ENCODE measurements at places on chromosomes 1 and 21. TPM values are rescaled to one million over a fixed set of nuclear protein-coding genes. Genes with fewer than 3 reads are reported as not detected.

GRCh38 chr1:182962554-182963115 is 9.7 kb upstream of the SHCBP1L start:
- H3K36me3 ChIP-seq, result no peaks in the 10 kb centered on the region
- H3K4me1 ChIP-seq, result peaks cover 3% of the 10 kb centered on the region
- H3K27ac ChIP-seq, result peak overlapping the region; percentile 48
- DNase-seq, result peak; percentile 84
- H3K27me3 ChIP-seq, result no peaks in the 10 kb centered on the region

GRCh38 chr1:110172001-110172400 is 21.7 kb downstream of the SLC6A17 start:
- no peak for DNase-seq
- no peaks in the 10 kb centered on the region for H3K36me3 ChIP-seq
- H3K27me3 ChIP-seq, result no peaks in the 10 kb centered on the region
- no peak overlapping the region for H3K27ac ChIP-seq
- H3K4me3 ChIP-seq, result no peak overlapping the region
- peaks cover 27% of the 10 kb centered on the region for H3K4me1 ChIP-seq

DNA sequence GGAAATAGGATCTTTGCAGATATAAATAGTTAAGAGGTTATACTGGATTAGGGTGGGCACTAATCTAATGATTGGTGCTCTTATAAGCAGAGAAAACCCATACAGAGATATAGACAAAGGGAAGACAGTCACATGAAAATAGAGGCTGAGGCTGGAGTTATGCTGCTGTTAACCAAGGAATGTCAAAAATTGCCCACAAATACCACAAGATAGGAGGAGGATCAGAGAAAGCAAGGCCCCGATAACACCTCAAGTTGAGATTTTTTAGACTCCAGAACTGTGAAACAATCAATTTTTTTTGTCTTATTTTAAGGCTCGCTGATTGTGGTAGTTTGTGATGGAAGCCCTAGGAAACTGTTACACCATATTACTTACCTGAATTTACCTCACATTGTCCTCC is 513.2 kb downstream of the COL11A1 start:
- H3K36me3 ChIP-seq, result no peaks in the 10 kb centered on the region
- H3K27me3 ChIP-seq, result no peaks in the 10 kb centered on the region
- DNase-seq, result no peak
- H3K4me3 ChIP-seq, result no peak overlapping the region
- no peaks in the 10 kb centered on the region for H3K4me1 ChIP-seq

DNA sequence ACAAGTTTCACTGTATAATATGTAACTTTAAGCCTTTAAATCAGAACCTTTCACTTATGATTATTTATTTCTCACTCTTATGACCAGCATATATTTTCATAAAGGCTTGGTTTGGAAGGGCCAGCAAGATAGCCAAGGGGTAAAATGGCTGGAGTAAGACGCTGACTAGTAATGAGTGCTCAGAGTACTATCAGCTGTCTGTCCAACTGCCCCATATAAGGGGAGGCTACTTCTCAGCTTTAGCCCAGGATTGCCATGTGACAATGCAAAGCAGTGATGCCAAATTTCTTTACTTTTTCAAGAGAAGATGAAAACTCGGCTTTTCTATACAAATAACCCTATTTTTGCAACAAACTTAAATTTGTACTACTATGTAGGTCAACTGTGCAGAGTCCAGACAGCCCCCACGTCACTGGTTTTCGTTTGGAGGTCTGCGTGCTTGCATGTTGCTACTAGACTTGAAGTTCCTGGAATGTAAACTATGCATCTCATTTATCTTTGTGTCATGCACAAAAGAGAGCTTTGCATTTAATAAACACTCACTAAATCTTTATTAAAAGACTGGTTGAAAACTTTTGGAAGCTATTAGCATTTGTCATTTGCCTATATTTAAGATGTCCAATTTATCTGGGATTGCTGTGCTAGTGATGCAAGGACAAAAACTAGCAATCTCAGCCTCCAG is 110.4 kb downstream of the TNFSF18 start:
- H3K4me3 ChIP-seq, result no peak overlapping the region
- H3K4me1 ChIP-seq, result no peaks in the 10 kb centered on the region
- no peaks in the 10 kb centered on the region for H3K36me3 ChIP-seq
- H3K27ac ChIP-seq, result no peak overlapping the region

- no peak overlapping the region for H3K4me3 ChIP-seq
- H3K36me3 ChIP-seq, result peaks cover 5% of the 10 kb centered on the region
- no peaks in the 10 kb centered on the region for H3K27me3 ChIP-seq
- no peak for DNase-seq
- no peaks in the 10 kb centered on the region for H3K4me1 ChIP-seq
Observed at GRCh38 chr21:45465105-45465504, 60.1 kb downstream of the COL18A1 start.

DNA sequence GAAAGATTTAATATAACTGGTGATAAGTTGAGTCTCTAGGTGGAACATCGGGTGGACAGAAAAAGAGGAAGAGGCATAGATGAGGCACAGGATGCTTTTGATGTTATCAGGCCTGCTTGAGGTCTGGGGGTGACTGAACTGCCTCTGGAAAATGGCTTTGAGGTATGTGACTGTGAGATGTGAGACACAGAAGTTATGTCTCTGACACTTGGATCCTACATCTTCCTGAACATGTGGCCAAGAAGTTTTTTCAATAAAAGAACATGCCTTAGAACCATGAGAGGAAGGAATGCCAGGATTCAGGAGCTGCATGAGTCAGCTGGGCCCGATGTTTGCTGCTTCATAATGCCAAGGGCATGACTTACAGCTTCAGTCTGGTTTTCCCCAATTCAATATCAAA is 11.5 kb upstream of the AIM2 start:
- H3K4me1 ChIP-seq, result no peaks in the 10 kb centered on the region
- H3K4me3 ChIP-seq, result no peak overlapping the region
- H3K27ac ChIP-seq, result no peak overlapping the region
- no peaks in the 10 kb centered on the region for H3K36me3 ChIP-seq
- H3K27me3 ChIP-seq, result no peaks in the 10 kb centered on the region
- DNase-seq, result no peak

- H3K4me3 ChIP-seq, result peak overlapping the region; percentile 88
- DNase-seq, result no peak
- H3K27me3 ChIP-seq, result no peaks in the 10 kb centered on the region
- no peaks in the 10 kb centered on the region for H3K36me3 ChIP-seq
- H3K4me1 ChIP-seq, result peaks cover 18% of the 10 kb centered on the region
Observed at GRCh38 chr1:150365941-150366340, 2.0 kb downstream of the RPRD2 start.

DNA sequence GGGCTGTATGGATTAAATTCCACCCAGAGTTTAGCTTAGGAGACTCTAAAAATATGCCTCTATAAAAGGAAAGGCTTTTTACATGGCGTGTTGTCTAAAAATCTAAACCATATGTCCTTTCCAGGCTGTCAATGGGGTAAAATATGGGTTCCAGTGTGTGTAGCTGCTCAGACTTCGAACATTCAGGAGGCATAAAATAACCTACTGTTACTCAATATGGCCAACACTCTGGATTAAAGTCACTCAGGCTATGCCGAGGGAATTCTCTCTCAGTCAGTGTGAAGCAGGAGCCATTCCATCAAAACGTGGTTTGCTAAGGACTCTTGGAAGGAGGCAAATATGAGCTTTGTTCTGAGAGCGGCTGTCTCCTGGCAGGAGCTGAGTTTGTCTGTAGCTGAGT is 135.3 kb downstream of the RUNX1 start:
- peaks cover 11% of the 10 kb centered on the region for H3K4me1 ChIP-seq
- H3K4me3 ChIP-seq, result no peak overlapping the region
- no peaks in the 10 kb centered on the region for H3K27me3 ChIP-seq
- no peak overlapping the region for H3K27ac ChIP-seq
- H3K36me3 ChIP-seq, result no peaks in the 10 kb centered on the region

- no peak for DNase-seq
- no peaks in the 10 kb centered on the region for H3K27me3 ChIP-seq
- no peak overlapping the region for H3K4me3 ChIP-seq
- H3K4me1 ChIP-seq, result no peaks in the 10 kb centered on the region
- no peaks in the 10 kb centered on the region for H3K36me3 ChIP-seq
Observed at GRCh38 chr21:35491920-35492678, 443.0 kb upstream of the RUNX1 start.

CDCP2 gene
- total RNA-seq, result not detected

CYP4A11 gene
- not detected for total RNA-seq

NUP210L gene
- 0.38 TPM for total RNA-seq

DCDC2B gene
- not detected for total RNA-seq

LCE1C gene
- total RNA-seq, result not detected

SAMD11 gene
- total RNA-seq, result 5.1 TPM

KCNJ9 gene
- total RNA-seq, result not detected

Data from thyroid gland (tissue), 4 donors.